Epithelial cell of prostate (primary cell): ENCODE measurements at places on chromosomes 1 and 21.

GRCh38 chr21:45827302-45827692 lies 154.3 kb upstream of the COL6A1 start:
- DNase-seq: no peak

DNA sequence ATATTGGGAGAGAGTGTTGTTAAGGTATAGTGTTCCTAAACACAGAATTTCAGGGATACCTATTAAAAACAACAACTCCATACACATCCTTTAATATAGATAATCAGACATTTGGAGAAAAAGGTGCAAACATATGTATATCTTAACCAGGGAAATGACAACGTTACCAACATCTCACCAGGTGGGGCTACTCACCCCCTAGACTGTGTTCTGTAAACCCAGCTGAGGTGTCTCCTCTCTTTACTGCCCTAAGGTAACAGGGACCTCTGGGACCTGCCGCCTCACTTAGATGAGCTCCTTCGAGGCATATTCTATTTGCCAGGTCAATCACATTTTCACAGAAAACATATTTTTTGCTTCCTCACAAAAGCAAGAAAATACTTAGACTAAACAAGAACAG lies 13.4 kb downstream of the RRAGC start:
- no peak for DNase-seq

GRCh38 chr1:78045563-78045925 lies 222 bp upstream of the GIPC2 start:
- DNase-seq: no peak

DNA sequence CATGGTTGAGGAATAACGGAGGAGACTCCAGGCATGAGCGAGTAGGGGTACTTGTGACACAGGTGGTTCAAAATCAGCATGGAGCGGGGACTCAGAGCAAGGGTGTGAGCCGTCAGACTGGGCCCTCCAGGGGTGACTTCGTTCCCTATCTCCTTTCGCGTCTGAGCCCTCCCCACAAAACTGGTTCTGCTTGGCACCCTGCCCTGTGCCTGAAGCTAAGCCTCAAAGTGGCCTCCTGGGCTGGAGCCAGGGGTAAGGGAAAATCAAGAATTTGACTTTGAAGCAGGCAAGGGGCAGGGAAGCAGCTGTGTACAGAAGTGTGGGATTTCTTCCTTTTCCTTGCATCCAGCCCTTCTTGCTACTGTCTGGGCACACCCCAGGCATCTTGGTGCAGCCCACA lies 331.5 kb upstream of the AJAP1 start:
- DNase-seq: no peak

DNA sequence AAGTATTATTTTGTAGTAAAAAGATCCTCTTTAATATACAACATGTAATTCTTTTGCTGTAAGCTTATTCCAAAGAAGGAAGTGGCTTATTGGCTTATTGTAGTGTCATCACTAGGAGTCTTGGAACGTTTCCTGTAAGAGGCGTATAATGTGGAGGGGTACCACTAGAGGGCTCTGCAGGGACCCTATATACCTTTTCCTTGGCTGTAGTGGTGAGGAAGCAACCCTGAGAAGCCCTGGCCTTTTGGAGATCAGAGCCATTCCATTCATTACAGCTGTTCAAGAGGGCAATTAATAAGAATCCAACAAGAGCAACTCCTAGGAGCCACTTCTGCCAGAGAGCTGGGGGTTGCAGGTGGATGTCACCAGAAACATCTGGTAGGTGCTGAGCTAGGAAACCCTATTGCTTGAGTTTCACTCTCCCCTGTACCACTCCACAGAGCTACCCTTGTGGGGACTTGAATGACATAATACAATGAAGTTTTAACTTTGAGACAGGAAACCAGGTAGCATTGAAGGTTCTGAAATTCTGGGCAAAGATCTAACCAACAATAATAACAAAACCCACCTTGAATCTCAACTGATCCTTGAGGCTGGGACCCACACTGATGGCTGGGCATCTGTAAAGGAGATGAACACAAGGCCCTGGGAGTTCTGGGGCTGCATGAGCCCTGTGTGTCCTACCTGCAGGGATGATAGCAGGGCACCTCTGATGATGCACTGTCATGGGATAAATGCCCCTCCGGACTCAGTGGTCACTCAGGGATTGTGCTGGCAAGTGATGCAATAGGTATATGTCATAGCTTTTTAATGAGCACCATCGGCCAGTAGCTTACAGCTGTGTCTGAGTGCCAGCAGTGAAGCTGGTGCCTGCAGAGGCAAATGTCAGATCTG lies 160.2 kb upstream of the COA6 start:
- no peak for DNase-seq

DNA sequence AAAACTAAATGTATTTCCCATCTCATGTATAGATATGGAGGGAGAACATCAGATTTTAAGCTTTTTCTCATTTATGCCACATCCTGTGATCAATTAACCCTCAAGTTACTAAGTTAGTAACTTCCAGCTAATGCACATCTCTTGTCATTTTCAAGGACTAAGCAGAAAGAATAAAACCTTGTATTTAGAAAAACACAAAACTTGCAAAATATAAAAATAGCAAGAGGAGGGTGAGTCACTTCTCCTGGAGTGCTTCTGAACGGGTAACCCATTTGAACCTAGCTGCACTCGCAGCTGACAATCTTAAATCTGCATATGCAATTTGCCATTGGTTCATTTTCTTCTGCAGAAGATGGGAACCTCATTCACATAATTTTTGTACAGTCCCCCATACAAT lies 500.5 kb downstream of the SETD4 start:
- no peak for DNase-seq

- no peak for DNase-seq
These were observed 10.8 kb downstream of the ETS2 start for GRCh38 chr21:38816400-38816977.

- no peak for DNase-seq
These were observed 63.7 kb downstream of the WLS start for GRCh38 chr1:68168545-68169171.

GRCh38 chr1:92747735-92748134 lies 37.2 kb downstream of the EVI5 start:
- no peak for DNase-seq

- no peak for DNase-seq
These were observed 141.0 kb downstream of the TNFSF18 start for GRCh38 chr1:172909606-172910326.

- no peak for DNase-seq
These were observed 36.3 kb upstream of the FAM3B start for GRCh38 chr21:41280115-41280919.

DNA sequence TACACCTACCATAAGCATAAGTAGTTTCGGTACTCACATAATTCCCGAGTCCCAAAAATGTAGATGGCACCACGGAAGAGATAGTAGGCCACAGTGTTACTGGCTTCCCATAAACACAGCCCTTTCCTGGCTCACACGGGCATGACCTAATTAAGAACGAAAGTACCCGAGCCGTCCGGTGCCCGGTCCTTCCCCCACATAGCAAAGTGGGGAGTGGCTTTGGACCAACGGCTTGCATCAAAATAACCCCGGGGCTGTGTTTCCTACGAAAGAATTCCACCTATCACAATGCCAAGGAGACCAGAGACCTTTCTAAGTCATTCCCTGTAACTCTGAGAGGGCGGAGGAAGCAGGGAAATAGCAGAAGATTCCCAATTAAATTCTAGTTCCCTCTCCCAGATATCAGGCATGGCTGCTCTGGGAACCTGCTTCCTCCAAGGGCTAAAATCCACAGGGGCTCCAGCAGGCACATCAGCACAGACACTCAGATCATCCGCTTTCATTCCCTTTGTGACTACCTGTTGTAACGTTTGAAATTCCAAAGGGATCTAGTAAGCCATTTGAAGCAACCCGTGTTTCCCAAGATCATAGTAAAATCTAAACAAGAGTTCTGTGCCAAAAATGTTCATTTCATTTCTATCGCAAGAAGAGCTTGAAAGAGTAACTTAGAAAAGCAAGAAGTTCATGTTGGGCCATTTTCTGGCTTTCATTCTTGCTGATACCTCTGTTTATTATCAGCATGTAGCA lies at the start of gene TMPRSS3:
TSS of gene TMPRSS3 (minus strand) at position 148 of the 747 bp plus-strand sequence. CDS start 635 bp downstream, outside the sequence.
- no peak for DNase-seq

- DNase-seq: no peak
These were observed 39.1 kb downstream of the USP25 start for GRCh38 chr21:15768853-15769252.

DNA sequence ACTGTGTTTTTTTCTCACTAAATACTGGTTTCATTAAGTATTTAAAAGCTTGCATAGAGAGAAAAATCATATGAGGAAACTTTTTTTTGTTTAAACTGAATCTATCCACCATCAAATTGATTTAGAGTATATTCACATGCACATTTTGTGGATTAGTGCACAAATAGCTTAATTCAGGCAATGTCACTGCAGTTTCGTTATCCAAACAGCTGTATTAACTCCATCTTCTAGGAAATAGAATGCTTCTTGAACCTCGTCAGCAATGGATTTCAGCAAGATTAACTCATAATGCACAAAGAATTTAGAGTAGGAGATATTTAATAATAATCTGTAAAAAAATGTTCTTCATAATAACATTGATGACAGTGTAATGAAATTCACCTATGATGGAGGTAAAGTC lies 37.5 kb downstream of the NEXN start:
- no peak for DNase-seq

DNA sequence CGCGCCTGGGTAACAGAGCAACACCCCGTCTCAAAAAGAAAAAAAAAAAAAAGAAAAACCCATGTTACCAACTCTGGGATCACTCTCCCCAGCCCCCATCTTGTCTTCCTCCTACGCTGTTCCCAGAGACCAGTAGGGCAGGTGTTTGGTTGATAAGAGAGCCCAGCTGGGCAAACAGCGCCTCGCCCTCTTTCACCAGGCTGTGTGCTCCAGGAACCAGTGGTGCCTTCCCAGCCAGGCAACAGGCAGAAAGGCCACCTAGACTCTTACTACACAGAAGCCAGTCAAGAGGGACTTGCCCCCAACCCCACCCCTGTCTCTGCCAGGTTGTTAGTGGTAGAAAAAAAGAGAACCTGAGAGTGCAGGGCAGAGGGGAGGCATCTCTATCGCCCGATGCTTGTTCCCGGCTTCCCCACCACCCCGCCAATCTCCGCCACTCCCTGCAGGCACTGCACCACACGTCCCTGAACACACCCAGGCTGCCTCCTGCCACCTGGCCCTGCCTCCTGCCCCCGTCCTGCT lies 14.0 kb upstream of the CTRC start:
- no peak for DNase-seq

DNA sequence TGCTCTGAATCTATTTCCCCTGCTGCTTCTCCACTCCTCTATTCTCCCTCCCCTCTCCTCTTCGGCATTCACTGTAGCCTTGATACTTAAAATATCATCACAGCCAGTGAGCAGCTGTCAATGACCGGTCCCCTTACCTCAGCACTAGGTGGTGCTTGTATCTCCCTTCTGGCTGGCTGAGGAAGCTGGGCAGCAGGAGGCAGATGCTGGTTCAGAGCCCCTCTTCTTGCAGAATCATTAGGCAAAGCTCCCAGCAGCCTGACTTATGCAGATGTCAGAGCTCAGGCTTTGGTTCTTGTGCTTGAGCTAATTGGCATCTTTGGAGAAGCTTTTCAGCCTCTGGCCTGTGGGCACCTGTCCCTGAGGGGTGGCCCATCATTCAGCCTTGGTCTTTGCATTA lies 31.9 kb upstream of the KCNA2 start:
- no peak for DNase-seq

DNA sequence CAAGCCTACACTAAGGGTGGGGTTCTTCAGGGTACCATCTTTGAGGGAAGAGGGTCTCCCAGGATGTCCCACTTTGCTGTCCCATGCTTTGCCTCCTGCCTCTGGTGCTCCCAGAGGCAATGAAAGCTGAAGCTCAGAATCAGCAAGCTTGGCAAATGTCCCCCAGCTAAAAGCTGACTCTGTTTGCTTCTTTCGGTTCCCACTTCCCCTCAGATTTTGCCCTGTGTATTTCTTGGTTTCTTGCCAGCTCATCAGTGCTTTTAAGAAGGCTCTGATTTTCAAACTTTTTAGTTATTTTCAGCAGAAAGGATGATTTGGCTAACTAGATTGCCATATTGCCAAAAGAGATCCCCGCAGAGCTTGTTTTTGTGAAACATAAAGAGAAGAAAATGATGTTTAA lies 33.1 kb upstream of the COG2 start:
- no peak for DNase-seq

DNA sequence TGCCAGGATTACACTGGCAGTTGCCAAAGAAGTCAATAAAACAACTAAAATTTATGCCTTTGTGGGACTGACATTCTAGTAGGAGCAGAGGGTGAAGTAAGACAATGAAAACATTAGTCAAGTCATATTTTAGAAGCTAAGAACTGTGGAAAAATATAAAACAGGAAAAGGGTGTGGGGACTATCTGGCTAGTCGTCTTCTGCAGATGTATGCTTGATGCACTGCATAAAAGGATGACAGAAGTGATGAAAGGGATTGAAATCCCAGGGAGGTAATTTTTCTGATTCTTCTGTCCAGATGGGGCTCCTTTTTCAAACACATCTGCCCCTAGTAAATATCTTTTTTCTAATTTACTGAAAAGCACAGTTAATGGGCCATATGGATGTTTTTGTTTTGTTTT lies 706.3 kb downstream of the ADGRL2 start:
- DNase-seq: no peak

DNA sequence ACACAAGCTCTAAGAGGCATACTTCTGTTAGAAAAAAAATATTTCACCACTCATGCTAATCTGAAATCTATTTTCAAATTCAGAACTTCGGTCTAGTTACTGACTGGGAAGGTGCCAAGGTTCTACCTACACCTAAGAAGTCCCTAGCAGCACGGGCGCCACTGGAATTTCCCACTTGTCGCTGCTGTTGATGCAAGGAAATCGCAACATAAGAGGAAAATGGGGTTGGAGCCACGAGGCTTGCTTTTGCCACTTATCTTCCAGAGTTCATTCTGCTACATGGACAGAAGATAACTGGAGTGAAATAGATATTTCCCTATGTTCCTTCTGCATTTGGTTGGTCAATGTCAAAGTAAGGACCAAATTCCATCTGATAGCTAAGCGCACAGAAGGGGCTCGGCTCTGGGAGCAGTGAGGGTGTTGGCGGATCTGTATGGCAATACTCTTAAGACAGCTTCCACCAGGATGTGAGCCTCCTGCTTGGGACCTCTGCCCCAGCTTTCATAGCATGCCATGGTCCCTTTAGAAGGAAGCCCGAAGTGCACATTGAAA lies 47.2 kb downstream of the RCAN1 start:
- no peak for DNase-seq

- DNase-seq: no peak
These were observed 1.5 kb downstream of the KISS1 start for GRCh38 chr1:204194771-204195170.

DNA sequence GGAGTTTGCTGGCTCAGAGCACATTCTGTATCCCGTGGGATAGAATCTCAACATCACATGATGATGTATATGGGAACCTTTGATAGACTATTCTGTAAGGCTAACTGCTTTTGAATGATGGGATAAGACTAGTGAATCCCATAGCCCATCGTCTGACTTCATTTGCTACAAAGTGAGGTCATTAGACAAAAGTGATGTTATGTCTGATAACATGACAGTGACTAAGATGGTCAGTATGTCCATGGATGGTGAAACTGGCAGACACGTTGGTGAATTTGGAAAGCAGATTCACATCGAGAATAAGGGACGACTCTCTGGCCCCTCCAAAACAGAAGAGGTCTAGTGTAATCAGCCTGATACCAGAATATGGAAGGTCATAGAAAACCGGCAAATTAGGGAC lies 108.4 kb downstream of the HHAT start:
- no peak for DNase-seq

GRCh38 chr1:186213225-186213607 lies 161.8 kb downstream of the TPR start:
- no peak for DNase-seq
